ENCODE measurements at places on chromosomes 6 and 20.

DNA sequence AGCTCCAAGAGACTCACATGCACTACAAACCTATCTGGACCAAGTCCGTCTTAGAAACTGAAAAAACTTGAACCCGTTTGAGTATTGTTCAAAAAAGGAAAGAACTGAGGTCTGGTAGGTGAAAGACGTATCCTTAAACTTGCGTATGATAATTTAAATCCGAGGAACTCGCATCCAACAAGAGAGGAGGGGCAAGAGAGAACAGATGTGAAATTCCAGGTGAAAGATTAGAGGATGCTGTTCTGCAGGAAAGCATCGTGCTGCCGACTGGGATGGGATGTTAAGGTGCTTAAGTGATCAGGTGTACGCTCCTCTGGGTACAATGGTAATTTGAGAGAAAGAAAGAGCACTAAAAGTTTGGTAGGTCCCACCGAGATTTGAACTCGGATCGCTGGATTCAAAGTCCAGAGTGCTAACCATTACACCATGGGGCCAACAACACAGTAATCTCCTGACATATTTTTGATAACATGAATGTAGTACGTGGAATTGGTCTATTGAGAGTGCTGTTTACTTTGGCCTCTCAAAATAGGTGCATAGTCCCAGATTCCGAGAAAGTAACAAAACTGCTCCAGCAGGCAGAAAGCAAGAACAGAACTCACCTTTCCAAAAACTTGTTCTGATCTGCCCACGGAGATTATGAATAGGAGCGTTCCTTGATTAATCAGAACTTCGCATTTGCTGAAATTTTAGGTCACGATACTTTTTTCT lies 53.5 kb upstream of the BTN3A2 start:
- DNase-seq, result no peak

GRCh38 chr20:38055294-38055693 lies 21.7 kb downstream of the RPRD1B start:
- no peak for DNase-seq

DNA sequence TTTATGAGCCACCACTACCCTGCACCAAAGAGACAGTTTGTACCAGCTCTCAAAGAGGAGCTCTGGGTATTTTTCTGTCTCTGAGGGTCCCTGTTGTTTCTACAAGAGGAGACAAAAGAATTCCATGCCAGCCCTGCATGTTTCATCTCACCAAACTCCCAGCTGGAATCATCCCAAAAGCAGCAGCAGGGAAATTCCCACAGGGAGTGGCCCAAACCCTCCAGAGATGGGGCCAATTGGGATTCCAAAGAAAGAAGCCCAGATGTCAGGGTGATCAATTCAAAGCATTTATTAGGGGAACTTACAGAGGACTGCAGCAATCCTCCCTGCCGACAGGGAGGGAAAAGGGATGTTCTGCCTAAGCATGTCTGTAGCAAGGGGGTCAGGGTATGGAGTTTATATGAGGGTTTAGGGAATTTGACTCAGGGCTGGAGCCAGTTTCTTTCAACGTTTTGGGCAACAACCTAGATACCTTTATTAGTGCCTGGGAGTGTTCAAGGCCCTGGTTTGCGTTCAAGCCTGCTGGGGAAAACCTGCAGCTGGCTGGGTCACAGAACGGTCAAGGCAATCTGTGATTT lies 47.2 kb downstream of the MUC22 start:
- no peak for DNase-seq

DNA sequence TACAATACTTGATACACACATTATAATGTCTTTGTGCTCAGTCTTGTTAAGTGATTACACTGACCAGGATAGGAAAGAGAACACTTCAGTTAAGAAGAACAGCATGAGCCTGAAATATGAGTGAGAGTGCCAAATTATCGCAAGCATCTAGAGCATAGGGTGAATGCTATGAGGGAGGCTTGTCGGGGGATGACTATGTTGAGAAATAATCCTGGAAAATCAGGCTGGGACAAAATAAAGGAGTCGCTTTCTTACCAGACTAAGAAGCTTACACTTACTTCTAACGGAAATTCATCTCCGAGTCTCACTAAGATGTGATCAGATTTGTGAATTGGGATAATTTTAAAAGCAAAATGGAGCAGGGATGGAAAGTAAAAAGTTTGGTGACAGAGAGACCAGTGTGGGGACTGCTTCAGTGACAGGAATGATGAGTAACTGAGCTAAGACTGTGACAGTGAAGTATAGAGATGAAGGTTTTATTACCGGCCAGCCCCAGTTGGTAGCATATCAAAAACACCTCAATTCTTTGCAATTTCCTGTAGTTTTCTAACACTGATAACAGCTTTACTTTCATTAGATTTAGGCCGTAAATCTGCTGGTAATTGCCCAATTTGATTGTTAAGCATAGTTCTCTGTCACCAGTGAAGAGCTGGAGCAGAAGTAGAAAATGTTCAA lies 48.4 kb upstream of the DEFB112 start:
- no peak for DNase-seq

DNA sequence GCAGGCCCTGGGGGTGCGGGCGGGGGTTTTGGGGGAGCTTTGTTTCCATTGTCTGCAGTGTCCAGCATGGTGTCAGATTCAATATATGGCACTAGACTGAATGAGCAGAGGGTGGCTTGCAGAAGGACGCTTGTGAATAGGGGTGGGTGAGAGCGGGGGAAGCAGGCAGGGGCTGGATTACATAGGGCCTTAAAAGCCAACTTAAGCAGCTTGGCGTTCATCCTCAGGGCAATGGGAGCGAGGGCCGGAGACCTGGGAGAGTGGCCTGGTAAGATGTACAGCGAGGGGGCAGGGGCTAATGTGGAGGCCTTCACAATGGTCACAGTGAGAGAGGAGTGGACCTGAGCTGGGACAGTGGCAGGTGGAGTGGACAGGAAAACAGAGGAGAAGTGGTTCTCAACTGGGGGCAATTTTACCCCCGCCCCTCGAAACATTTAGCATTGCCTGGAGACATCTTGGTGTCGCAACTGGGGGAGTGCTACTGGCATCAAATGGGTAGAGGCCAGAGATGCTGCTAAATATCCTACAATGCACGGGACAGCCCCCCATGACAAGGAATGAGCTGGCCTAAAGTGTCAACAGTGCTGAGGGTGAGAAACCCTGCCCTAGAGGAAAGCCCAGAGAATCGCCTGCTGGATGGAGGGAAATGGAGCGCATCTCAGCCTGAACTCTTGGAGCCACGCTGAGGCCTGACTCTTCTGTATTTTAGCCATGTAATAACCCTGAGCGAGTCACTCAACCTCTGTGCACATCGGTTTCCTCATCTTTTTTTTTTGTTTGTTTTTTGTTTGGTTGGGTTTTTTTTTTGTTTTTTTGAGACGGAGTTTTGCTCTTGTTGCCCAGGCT lies 15.1 kb upstream of the BAK1 start:
- no peak for DNase-seq

DNA sequence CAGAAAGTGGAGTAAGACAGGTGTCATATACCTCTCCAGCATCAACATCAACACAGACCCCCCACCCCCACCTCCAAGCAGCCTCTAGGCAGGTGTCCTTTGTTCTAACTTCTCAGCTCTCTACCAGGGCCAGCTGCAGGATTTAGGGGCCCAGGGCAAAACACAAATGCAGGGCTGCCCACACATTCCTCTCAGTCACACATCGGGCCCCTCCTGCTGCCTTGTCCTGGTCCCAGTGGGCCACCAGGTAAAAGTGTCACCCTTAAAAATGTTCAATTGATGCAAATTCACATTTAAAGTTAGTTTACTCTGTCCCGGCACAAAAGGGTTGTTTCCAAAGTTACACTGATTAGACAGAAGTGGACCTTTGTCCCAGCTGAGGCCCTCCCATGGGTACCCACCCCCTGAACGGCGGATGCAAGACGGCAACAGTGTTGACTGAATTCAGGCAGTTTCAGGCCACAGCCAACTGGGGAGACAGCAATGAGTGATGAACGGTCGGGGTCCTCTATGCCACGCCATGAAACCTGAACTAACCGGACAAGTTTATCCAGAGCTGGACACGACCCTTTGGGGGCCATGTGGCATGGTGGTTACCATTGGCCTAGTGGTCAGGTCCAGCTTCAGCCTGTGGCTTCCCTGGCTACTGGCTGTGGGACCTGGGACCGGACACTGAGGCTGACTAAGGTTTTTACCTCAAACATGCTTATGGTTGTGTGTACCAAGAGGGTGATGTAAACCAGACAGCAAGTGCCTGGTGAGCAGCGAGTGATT lies 52.2 kb upstream of the UNC93A start:
- no peak for DNase-seq

DNA sequence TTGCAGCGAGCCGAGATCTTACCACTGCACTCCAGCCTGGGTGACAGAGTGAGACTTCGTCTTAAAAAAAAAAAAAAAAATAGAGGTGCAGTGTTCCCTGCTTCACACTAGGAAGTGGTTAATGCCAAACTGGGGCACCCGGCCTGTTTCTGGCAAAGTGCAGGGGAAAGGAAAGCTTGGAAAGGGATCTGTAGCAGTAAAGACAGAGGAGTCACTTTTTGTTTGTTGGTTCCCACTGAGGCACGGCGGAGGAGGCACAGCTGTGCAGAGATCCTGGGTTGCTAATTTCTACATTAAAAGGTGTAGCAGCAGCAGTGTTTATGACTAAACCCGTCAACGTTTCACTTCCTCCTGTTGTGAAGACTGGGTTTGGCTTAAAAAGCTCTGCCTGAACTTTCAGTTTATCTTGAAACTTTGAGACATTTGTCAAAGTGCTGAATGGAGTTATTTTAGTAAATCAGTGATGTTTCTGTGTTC lies 125.6 kb downstream of the CARMIL1 start:
- peak; percentile 35 for DNase-seq

DNA sequence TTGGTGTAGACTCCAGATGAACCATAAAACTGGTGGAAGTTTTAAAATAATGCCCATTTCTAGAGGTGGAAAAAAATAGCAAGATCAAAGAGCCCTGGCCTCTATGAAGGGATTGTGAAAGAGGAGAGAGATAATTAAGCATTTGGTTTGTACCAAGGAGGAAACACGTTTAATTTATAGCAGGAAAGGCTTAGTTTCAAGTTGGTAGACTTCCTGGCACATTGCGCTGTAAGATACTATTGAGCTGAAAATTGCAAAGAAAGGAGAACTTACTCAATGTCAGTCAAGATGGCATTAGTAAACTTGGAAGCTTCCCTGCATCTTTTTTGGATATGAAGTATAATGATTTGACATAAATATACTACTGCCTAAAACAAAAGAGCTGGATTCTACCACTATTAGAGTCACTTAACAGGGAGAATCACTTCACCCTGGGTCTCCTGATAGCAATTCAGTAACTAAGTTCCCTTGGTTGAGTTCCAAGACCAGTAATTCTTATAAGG lies 24.4 kb downstream of the MARCKS start:
- DNase-seq, result no peak
